ENCODE measurements at places on chromosomes 12 and 14.

- no peak for DNase-seq
These were observed 253.0 kb downstream of the DAD1 start for GRCh38 chr14:22336031-22336430.

DNA sequence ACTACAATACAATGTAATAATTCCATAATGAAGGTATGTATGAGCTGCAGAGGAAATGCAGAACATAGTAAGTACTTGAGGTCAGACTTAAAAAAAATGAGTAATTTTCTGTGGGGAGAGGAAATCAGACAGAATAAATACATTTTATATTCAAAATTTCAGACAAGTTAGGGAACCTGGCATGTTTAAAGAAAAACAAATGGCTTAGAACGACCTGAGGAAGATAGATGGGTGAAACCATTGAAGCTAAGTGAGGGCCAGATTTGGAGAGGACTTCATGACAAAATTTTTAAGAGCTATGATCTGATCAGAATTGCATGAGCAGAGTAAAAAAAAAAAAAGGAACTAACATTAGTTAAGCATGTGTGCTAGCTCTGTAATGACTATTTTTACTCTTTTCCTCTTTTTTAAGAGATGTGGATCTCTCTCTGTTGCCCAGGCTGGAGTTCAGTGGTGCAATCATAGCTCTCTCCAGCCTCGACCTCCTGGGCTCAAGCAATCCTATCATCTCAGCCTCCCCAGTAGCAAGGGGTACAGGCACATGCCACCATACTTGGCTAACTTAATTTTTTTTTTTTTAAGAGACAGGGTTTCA lies 157.6 kb upstream of the PDE3A start:
- no peak for DNase-seq

- DNase-seq = no peak
These were observed 431 bp downstream of the HIP1R start for GRCh38 chr12:122835750-122836026.

DNA sequence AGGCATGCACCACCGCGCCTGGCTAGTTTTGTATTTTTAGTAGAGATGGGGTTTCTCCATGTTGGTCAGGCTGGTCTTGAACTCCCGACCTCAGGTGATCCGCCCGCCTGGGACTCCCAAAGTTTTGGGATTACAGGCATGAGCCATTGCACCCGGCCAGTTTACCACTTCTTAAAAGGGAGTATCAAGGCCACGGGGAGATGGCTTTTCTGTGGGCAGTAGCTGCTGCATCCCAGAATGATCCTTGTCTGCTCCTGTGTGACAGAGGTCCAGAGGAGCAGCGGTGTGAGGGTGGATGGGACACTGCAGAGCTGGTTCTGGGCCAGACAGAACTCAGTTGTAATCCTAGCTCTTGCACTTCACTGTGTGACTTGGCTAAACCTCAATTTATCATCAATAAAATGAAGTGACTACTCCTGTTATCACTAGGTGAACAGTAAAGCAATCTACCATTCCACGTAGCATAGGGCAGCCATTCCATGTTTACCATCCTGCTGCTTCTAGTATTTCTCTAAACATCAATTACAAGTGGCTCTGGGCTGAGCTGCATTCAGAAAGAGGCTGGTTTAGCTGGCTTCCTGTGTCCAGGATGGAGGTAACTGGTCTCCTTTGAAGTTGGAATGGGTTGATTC lies 3.0 kb upstream of the NPFF start:
- no peak for DNase-seq

- DNase-seq = no peak
These were observed 391.9 kb upstream of the ATP2B1 start for GRCh38 chr12:90100579-90100978.

DNA sequence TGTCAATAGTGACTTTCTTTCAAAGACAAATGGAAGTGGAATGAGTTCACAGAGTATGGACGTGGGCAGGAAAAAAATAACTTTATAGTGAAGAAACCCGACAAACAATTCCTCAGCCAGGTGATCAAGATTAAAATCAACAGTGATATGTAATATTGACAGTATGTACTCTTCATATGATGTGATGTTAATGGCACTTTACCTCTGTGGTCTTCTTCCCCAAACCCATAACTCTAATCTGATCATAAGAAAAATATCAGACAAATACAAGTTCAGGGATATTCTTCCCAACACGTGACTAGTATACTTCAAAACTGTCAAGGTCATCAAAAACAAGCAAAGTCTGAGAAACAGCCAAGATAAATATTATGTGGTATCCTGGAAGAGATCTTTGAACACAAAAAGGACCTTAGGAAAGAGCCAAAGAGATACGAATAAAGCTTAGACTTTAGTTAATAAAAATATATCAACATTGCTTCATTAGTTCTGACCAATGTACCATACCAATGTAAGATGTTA lies 215.5 kb downstream of the PPFIA2 start:
- DNase-seq = no peak

- DNase-seq = no peak
These were observed 165.4 kb upstream of the LRIG3 start for GRCh38 chr12:59085690-59086089.

GRCh38 chr12:84756961-84757360 lies 155.6 kb downstream of the SLC6A15 start:
- no peak for DNase-seq

DNA sequence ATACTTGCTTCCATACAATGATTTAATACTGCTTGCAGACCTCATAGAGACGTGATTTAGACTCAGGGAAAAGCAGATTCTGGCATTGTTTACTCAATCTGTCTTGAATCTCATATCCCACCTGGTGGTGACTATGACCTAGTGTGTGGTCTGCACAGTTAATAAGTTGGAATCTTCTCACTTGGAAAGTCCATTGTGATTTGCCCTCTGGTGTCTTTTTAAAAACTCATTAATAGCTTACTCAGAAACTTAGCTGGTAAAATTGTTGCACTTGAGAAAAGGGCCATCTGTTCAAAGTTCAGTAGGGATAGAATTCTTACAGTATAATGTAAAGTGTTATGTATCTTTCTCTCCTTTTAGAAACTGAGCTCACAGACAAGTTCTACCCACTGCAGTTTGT lies 106.0 kb downstream of the PELI2 start:
- DNase-seq = no peak

DNA sequence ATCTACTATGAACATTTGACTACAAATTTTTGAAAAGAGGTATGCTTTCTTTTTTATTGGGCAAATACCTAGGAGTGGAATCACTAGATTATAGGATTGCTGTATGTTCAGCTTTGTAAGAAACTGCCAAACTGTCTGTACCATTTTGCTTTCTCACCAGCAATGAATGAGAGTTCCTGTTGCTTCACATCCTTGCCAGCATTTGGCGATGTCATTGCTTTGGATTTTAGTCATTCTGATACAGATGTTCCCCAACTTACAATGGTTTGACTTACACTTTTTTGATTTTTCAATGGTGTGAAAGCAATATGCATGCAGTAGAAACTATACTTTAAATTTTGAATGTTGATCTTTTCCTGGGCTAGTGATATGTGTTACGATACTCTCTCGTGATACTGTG lies 328.7 kb downstream of the RAD51B start:
- no peak for DNase-seq

- DNase-seq = no peak
These were observed 47.2 kb downstream of the PTPRB start for GRCh38 chr12:70590051-70590450.

- DNase-seq = no peak
These were observed 6.2 kb downstream of the FOXJ2 start for GRCh38 chr12:8038659-8039114.

DNA sequence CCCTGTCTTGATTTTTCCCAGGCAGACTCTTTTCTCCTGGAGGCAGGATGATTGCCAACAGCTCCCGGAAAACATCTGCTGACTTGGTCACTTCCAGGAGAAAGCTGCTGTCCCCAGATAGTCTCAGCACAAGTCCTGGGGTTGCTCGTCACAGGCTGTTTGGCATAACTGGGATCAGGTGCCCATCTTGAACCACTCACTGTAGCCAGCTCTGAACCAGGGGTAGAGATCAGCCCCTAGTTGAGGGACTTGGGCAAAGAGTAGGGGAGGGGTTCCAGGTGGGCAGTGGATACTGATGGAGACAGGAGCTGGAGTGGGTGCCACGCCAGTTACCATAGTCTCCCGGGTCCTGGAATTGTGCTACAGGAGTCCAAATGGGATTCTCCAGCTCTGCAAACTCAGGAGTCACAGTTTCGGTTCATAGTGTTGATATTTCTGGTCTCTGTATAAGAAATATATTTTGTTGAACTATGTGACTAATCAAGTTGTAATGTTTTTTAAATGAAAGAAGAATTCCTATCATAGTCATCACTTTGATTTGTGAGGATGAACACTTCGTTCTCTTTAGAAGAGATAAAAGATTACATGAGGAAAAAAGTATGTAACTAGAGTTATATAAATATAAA lies 1154.5 kb downstream of the AACS start:
- DNase-seq = no peak

- DNase-seq = no peak
These were observed 23.6 kb downstream of the ZNF664 start for GRCh38 chr12:123996581-123996980.

GRCh38 chr14:58121530-58122186 lies 30.4 kb downstream of the ARMH4 start:
- no peak for DNase-seq

GRCh38 chr12:132804426-132804861 lies 24.2 kb downstream of the GOLGA3 start:
- no peak for DNase-seq

DNA sequence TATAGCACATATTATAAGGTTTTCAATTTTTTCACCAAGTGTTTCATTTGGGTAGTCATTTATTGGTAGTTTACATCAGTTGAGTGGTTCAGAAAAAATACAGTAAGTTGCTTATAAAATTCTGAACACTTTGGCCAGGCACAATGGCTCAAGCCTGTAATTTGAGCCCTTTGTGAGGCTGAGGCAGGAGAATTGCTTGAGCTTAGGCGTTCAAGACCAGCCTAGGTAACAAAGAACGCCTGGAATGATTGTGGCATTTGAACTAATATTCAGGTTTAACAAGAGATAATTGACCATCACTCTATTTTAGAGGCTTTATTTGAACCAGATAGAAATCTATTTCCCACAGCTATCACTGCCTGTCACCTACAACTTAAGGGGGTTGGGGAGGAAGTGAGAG lies 22.7 kb downstream of the HIF1A start:
- no peak for DNase-seq

DNA sequence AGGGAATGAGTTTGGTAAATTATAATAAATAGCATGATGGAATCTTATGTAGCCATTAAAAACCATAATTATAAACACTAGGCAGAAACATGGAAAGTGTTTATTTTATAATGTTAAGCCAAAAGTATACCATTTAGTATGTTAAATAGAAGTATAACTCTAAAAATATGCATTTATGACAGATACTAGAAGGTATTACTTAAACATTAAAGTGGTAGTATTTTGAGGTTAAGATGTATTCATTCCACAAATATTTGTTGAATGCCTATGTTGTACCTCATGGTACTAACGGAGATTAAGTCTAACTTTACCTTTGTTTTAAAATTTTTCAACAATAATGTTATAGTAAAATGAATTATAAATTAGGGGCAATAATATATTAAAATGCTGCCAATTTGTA lies 24.1 kb downstream of the TTC8 start:
- DNase-seq = no peak

- no peak for DNase-seq
These were observed at the start of gene OAS1 for GRCh38 chr12:112906712-112907414. Gene OAS1 (plus strand): TSS chr12:112906962. CDS start chr12:112907040, 78 bp downstream.

DNA sequence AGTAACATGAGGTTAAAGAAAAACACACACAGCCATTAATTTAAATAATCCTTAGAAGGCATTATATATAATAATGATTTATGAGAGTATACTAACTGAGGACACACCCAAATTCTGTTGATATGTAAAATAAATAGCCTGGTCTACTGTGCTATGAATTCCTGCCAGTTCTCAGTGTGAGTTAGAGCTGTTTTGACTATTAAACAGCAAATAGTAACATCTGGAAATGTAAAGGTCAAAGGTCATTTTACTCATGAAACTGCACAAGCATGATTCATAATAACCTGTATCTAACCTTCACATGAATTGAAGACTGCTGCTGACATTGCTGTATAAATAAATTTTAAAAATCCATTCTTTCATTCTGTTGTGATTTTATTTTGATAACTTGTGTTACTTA lies 966.7 kb downstream of the SLC6A15 start:
- DNase-seq = no peak

- DNase-seq = no peak
These were observed 240.2 kb downstream of the PAX9 start for GRCh38 chr14:36901861-36902260.

- no peak for DNase-seq
These were observed 17.5 kb downstream of the AREL1 start for GRCh38 chr14:74695406-74695805.

DNA sequence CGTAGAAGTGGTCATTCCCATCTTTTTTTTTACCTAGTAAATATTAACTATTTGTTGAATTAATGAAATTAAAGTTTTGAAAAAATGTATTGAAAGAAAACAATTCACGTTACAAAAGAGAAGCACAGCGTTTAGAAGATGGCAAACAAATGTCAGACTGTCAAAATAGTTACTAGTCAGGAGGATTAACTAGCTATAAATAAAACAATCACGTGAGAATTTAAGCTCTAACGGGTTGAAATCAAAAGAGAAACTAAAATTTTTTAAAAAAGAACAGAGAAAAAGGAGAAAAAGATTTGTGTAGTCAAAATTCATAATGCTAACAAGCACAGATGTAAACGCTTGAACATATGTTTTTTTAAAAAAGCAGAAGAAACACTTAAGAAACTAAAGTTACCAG lies 26.4 kb downstream of the DDHD1 start:
- DNase-seq = no peak

Data from left forelimb (tissue), 1 donor.